Liver (tissue), 10 donors: ENCODE measurements at places on chromosomes 2 and 18. TPM values are rescaled to one million over a fixed set of nuclear protein-coding genes. Genes with fewer than 3 reads are reported as not detected.

The CDCA7 gene
- total RNA-seq, result 7.9 TPM

The GPD2 gene
- 14.3 TPM for total RNA-seq

The REEP1 gene
- total RNA-seq, result 1.7 TPM

The TNS1 gene
- total RNA-seq, result 91.6 TPM

DNA sequence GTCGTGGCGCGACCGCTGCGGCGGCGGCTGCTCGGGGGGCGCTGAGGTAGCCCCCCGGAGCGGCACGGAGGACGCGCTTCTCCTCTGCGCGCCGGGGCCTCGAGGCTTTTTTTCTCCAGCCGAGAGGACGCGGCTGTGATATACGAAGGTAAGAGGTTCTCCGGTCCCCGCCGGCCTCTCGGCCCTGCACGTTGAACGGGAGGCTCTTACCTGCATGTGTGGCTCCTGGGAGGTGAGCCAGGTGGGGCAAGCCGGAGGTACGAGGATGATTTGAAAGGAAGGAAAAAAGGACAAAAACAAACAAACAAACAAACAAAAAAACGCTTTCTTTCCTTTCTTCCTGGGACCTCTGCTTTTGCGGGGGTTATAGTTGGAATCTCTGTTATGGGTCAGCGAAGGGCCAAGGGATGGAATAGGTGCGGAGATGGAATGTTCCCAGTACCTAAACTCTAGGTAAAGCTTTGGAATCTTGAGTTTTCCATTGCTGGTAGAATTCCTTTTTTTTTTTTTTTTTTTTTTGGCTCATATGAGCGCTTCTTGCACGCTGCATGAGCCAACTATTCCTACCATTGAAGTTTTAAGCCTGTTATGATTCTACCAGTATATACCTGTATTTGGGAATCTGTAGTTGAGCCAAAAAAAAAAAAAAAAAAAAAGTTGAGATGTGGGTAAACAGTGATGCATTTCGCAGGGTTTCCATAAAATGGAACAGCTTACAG, 674 bp downstream of the PTPN4 start:
- no peak for DNase-seq

DNA sequence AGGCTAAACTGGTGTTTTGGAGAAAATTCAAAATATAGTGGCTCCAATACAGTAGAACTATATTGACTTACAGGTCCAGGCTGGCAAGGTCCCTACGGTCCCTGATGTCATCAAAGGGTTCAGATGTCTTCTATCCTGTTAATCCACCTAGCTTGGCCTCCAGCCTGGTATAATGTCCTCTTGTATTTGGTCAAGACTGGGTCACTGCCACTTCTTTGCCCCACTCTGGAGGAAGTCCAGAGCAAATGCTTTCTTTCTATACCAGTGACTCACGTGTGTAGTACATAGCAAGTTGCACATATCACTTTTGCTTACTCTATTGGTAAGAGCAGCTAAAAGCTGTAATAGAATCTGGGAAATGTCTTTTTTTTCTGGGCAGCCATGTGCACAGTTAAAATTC, 80.8 kb downstream of the LCLAT1 start:
- no peak for DNase-seq

- no peak for DNase-seq
Measured at GRCh38 chr2:162220368-162220767, 22.9 kb downstream of the FAP start.

DNA sequence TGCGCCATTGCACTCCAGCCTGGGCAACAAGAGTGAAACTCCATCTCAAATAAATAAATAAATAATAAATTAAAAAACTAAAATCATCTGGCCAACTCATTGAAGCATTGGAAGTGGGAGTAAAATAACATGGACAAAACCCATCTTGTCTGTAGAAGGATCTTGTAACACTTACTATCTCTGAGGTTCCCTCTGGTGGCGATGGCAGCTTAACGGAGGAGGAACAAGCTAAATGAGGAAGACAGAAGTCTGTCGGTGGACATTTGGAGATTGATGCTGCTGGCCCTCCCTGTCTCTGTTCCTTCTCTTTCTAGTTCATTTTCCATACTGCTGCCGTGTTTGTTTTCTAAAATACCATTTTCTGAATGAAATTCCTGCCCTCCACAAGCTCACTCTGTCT, 43.4 kb downstream of the ZCCHC2 start:
- DNase-seq, result no peak

GRCh38 chr18:70617020-70617763, 328.3 kb downstream of the SOCS6 start:
- DNase-seq, result no peak
